ENCODE measurements at places on chromosomes 4 and X. TPM values are rescaled to one million over a fixed set of nuclear protein-coding genes. Genes with fewer than 3 reads are reported as not detected.

Gene FOXR2
- total RNA-seq, result not detected

Gene REELD1
- total RNA-seq, result 0.22 TPM

Gene CAMK2D
- total RNA-seq, result 217 TPM

Gene PIGA
- total RNA-seq, result 6.8 TPM

GRCh38 chr4:125440814-125441213 lies 126.1 kb downstream of the FAT4 start:
- DNase-seq, result no peak

DNA sequence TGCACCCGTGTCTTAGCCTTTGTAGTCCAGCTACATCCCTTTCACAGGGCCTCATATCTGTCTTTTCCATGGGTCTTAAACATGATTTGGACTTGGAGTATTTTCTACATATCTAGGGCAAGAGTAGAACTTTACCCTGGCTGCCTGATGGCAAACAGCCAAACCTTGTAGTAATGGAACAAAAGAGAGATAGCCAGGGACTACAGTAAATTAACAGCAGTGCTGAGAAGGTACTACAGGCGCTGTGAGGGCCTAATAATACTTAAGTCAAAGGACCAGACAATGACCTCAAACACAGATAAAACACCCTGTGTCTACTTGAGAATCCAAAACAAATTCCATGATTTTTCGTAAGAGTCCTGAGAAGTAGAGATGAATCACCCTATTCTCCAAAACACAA lies 111.0 kb upstream of the WDR17 start:
- no peak for DNase-seq

DNA sequence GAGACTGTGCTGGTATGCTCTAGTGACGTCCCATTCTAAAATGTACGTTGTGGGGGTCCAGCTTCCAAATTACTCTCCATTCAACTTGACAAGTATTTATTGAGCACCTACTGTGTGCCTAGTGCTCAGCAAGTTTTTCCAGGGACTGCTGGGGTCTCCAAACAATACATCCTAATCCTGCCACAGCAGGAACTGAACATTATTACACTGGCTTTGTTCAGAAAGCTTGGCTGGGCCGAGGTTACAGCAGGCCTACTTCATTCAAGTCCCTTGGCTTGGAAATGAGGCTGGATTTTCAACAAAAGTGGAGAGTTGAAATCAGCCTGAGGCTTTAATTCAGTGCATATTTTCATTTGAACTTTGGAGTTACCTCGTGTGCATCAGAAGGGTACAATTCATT lies 78.0 kb downstream of the GUCY2F start:
- DNase-seq, result no peak

DNA sequence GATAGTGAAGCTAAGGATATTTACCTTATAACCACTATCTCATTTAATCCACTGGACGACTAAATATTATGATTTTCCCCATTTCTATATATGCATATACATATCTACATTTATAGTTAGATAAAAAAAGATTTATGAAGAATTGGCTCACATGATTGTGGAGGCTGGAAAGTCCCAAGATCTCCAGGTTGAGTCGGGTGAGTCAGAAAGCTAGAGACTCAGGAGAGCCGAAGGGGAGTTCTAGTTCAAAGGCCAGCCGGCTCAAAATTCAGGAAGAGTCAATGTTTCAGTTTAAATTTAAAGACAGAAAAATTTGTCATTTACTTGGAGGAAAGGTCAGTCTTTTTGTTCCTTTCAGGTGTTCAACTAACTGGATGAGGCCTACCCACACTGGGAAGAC lies 158.2 kb upstream of the CPEB2 start:
- no peak for DNase-seq

- DNase-seq, result no peak
Measured at GRCh38 chr4:182465114-182465513, 221.9 kb downstream of the TENM3 start.

DNA sequence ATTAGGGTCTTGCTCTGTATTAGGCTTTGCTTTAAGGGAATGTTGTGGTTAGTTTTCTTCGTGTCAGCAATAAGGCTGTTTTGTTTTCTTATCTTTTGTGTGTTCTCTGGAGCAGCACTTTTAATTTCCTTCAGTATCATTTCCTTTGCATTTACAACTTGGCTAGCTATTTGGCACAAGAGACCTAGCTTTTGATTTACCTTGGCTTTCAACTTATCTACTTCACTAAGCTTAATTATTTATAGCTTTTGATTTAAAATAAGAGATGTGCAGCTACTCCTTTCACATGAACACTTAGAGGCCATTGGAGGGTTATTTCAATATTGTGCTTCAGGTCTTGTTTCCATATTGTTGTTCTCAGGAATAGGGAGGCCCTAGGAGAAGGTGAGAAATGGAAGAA lies 68.2 kb downstream of the FAT4 start:
- DNase-seq, result no peak

GRCh38 chrX:20060961-20061748 lies 55.6 kb downstream of the MAP7D2 start:
- DNase-seq, result no peak

GRCh38 chr4:71262161-71262560 lies 76.7 kb upstream of the SLC4A4 start:
- DNase-seq, result no peak
